ENCODE measurements at places on chromosomes 7 and 10. TPM values are rescaled to one million over a fixed set of nuclear protein-coding genes. Genes with fewer than 3 reads are reported as not detected.
A peak's percentile ranks its signal among the peaks of the same experiment; 100 is the strongest.

GRCh38 chr7:99042957-99043356, 101.0 kb downstream of the SMURF1 start:
- no peaks in the 10 kb centered on the region for H3K4me1 ChIP-seq
- no peak overlapping the region for H3K27ac ChIP-seq
- H3K36me3 ChIP-seq, result peaks cover 21% of the 10 kb centered on the region

OR9A2 gene
- not detected for total RNA-seq

DNA sequence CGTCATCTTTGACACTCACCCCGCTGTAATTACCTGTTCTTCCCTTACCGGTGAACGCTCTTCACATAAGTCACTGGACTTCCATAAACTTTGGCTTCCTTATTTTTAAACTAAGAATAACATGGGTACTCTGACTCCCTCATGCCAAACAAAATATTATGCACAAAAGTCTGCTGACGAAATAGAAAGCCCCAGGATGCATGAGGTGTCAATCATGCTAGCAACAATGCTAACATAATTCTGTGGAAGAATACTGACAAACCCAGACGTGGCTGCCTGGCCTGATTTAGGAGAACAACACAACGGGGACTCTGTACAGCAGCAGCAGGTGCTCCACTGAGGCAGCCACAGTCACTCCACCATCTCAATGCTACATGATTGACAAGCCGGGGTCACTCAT, 137.5 kb downstream of the CCDC71L start:
- H3K4me1 ChIP-seq, result no peaks in the 10 kb centered on the region
- DNase-seq, result no peak
- no peak overlapping the region for H3K27ac ChIP-seq
- H3K27me3 ChIP-seq, result no peaks in the 10 kb centered on the region

GRCh38 chr7:100191775-100192174, 14.1 kb downstream of the STAG3 start:
- DNase-seq, result peak; percentile 39
- H3K4me3 ChIP-seq, result no peak overlapping the region
- H3K27ac ChIP-seq, result peak overlapping the region; percentile 81
- H3K36me3 ChIP-seq, result no peaks in the 10 kb centered on the region
- H3K4me1 ChIP-seq, result peaks cover 64% of the 10 kb centered on the region
- no peaks in the 10 kb centered on the region for H3K27me3 ChIP-seq

- no peaks in the 10 kb centered on the region for H3K4me1 ChIP-seq
- H3K4me3 ChIP-seq, result no peak overlapping the region
- no peaks in the 10 kb centered on the region for H3K36me3 ChIP-seq
Measured at GRCh38 chr7:149799397-149800168, 26.2 kb upstream of the ZNF467 start.

DNA sequence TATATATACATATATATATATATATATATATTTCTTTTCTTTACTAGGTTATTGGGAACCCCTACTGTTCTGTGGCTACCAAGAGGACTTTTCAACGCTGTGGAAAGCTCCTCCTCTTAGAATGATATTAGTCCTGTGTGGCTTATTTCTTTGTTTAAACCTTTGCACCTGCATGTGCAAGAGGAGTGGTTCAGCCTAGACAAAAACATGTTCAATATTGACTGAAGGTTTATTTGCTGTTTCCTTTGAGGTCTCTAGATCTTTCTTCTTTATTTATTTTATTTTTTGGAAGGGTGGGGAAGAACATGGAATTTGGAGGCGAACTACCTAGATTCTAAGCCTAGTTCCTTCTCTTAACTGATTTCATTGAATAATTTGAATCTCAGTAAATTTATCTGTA, 118.1 kb downstream of the GNAT3 start:
- no peak for DNase-seq
- H3K36me3 ChIP-seq, result no peaks in the 10 kb centered on the region
- H3K27ac ChIP-seq, result no peak overlapping the region
- H3K4me3 ChIP-seq, result no peak overlapping the region
- no peaks in the 10 kb centered on the region for H3K27me3 ChIP-seq
- no peaks in the 10 kb centered on the region for H3K4me1 ChIP-seq

OPN4 gene
- total RNA-seq, result not detected

- peaks cover 12% of the 10 kb centered on the region for H3K4me1 ChIP-seq
- H3K27ac ChIP-seq, result no peak overlapping the region
- no peak overlapping the region for H3K4me3 ChIP-seq
- DNase-seq, result no peak
- H3K36me3 ChIP-seq, result no peaks in the 10 kb centered on the region
Measured at GRCh38 chr10:114000457-114001010, 43.1 kb upstream of the ADRB1 start.

GIMAP2 gene
- total RNA-seq, result 18.1 TPM

- no peak overlapping the region for H3K27ac ChIP-seq
- no peak for DNase-seq
- H3K4me1 ChIP-seq, result no peaks in the 10 kb centered on the region
- no peaks in the 10 kb centered on the region for H3K27me3 ChIP-seq
- no peak overlapping the region for H3K4me3 ChIP-seq
Measured at GRCh38 chr10:25797888-25798429, 136.1 kb upstream of the MYO3A start.

DNA sequence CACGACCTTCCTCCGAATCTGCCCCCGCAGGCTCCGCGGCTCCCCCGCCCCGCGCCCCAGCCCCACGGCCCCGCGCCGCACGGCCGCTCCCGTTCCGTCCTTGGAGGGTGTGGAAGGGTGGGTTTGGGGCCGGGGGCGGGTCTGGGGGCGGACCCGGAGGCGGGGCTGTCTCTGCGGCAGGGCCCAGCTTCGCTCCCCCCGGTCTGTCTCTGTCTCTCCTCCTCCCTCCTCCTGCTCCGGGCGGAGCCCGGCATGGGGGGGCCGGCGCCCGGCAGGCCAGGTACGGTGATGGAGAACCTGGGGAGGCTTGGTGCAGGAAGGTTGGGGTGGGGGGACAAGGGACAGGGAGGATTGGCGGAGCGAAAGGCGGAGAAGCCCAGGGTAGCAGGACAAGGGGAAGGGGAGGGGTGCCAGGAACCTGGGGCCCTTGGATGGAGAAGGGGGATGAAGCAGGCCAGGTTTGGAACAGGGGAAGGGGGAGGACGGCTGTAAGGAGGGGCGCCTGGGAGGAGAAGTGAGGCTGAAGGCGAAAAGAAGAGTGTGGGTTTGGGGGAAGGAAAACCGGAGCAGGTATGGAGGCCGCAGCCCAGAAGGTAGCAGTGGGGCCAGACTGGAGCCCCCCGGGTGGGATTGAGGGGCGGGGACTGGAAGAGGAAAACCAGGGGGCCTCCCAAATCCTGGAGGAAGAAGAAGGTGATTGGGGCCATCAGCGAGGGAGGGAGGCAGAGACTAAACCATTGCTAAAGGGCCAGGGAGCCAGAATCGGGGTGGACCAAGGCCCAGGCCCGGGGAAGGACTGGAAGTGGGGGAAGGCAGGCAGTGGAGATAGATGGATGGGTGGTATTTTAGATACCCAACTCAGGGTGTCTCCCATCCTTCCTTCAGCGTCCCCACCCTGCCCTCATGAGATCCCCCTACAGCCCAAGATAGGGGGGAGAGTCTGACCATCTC, at the start of gene NYAP1:
Gene NYAP1 (plus strand): TSS at position 206 of the 951 bp plus-strand sequence. CDS start 1,385 bp downstream, outside the sequence.
- no peak within 1 kb of the TSS for H3K27ac ChIP-seq
- peaks cover 11% of the 10 kb centered on the region for H3K4me1 ChIP-seq
- no peak for DNase-seq
- H3K4me3 ChIP-seq, result peak within 1 kb of the TSS; percentile 67

- H3K27me3 ChIP-seq, result no peaks in the 10 kb centered on the region
- H3K4me3 ChIP-seq, result no peak overlapping the region
- no peak for DNase-seq
- no peaks in the 10 kb centered on the region for H3K36me3 ChIP-seq
Measured at GRCh38 chr7:149881328-149882247, 7.8 kb downstream of the ATP6V0E2 start.

- H3K36me3 ChIP-seq, result no peaks in the 10 kb centered on the region
- H3K27me3 ChIP-seq, result no peaks in the 10 kb centered on the region
- H3K27ac ChIP-seq, result no peak overlapping the region
Measured at GRCh38 chr7:77866370-77866769, 67.8 kb downstream of the PHTF2 start.

GRCh38 chr10:89206402-89207180, 526 bp downstream of the CH25H start:
- peaks cover 34% of the 10 kb centered on the region for H3K4me1 ChIP-seq
- peaks cover 62% of the 10 kb centered on the region for H3K27me3 ChIP-seq
- DNase-seq, result no peak
- H3K4me3 ChIP-seq, result peak overlapping the region; percentile 85
- no peaks in the 10 kb centered on the region for H3K36me3 ChIP-seq

PRLHR gene
- total RNA-seq, result not detected

CTAGE15 gene
- total RNA-seq, result not detected

IDI2 gene
- total RNA-seq, result not detected

DNA sequence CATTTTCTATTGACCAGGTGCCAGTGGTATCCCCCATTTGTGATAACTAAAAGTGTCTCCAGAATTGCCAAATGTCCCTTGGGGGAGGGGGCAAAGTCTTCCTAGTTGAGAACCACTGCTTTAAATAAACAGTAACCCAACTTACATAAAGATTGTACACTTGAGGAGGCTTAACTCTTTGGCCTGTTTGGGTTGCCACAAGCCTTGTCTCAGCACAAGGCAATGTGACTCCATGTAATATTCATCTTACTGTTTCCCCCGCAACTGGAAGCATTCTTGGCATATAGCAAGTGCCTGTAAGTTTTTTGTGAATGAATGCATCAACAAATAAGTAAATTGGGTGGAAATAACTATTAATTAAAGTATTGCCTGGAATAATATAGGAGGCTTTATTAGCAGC, 108.3 kb downstream of the ANK3 start:
- no peaks in the 10 kb centered on the region for H3K27me3 ChIP-seq
- no peaks in the 10 kb centered on the region for H3K36me3 ChIP-seq
- DNase-seq, result no peak
- H3K27ac ChIP-seq, result no peak overlapping the region
- H3K4me3 ChIP-seq, result no peak overlapping the region

DNA sequence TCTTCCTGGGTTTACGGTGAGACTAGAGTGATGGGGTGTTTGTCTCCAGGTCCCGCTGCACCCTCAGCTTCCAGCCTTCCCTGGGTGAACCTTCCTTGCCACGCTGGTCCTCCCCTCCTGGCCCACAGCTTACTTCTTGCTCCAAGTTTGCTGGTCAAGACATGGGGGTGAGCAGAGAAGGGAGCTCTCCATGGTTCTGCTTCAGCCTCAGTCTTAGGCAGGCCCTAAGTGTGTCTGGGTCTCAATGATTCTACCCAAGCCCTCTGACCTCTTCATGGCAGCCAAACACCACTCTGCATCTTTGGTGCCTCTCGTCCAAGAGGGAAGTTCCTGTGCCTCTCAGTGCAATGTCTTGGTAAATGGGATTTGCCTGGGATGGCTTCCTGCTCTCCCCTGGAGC, 356.5 kb upstream of the KLF6 start:
- no peak for DNase-seq
- no peaks in the 10 kb centered on the region for H3K27me3 ChIP-seq
- H3K4me3 ChIP-seq, result no peak overlapping the region

DNA sequence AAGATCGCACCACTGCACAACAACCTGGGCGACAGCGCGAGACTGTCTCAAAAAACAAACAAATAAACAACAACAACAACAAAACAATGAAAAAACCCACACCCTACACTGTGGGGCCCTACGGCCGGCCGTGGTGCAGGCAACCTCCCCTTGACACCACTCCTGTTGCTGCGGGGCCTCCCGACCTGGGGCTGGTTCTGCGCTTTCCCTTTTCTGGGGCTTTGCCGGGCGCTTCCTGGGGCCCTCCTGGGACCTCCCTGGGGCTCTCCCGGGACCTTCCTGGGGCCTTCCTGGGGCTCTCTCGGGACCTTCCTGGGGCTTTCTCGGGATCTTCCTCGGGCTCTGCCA, 46.6 kb downstream of the INSIG1 start:
- peaks cover 12% of the 10 kb centered on the region for H3K4me1 ChIP-seq
- H3K27ac ChIP-seq, result no peak overlapping the region
- no peaks in the 10 kb centered on the region for H3K36me3 ChIP-seq
- DNase-seq, result no peak
- peaks cover 9% of the 10 kb centered on the region for H3K27me3 ChIP-seq

Measured in B cell (primary cell).